ENCODE measurements at places on chromosomes 5 and 9.

DNA sequence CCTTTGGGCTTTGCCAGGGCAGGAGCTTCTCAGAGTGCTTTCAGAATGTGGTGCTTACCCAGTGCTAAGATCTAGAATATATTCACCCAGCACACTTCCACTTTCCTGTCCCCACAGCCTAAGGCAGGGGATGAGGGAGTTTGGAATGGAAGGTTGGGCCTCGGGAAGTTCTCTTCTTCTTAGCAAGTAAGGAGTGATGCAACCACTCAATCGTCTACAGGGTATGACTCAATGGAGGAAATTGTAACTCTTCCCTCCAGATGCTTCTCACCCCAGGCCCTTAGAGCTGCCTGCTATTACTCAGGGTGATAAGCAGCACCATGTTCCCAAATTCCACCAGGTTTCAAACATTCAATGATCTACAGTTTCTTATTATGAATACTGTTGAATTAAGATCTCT, 30.8 kb upstream of the AGGF1 start:
- DNase-seq = no peak

GRCh38 chr9:72775570-72775969, 177.3 kb downstream of the ALDH1A1 start:
- DNase-seq = no peak

DNA sequence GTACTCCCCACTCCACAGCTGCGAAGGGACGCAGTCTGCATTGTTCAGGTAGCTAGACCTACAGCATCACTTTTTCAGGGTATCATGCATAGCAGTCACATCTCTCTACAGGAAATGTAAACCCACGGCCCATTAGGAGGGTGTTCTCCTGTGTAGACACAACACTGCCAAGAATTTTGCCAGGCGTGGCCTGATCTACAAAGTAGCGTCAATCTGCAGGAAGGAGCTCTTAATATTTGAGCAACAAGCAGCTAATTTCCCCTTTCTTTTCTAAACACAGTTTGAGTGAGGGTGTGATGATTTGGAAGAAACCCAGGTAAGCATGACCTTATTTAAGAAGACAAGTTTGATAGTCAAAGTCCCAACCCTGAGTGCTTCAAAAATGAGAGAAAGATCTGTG, 419.0 kb downstream of the GADD45G start:
- no peak for DNase-seq

DNA sequence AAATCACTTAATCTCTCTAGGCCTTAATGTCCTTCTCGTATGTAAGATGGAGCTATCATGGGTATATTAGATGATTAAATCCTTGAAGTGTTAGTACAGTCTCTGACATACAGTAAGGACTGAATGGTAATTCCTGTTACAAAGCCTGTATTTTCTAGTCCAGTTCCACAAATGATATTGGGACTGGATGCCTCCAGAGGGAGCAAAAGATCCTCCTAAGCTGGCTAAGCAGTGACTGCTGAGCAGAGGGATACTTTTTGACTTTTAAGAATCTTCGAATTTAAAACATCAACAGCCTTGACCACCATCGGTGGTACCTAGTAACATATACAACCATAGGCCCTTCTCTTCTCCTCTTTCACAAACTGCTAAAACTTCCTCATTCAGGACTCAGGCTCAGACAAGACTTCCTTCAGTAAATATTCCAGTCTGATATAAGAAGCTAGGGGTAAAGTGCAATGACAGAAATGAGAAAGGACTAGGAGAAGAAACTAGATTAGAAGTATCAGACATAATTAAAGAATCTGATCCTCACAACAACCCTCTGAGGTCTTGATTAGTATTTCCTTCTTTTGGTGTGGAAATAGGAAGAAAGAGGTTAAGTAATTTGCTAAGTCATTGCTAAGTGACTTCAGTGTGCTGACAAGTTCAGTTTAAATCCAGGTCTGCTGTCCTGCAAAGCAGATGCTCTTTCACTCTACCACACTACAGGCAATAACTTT, 13.9 kb downstream of the PTAR1 start:
- no peak for DNase-seq

DNA sequence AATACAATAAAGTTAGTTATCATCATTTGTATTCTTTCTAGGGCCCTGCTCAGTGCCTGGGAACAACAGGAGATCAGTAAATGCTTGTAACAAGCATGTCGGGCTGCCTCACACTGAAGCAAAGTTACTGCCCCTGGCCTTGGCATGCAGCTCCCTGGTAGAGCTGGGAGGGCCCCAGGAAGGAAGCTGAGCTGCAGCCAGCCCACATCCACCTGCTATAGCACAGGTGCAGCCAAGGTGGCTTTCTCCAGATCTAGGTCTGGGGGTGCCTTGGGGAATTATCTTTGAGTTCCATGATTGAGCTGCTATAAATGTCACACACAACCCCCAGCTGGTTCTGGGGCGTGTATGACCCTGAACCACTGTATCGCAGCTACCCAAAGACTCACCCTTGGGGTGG, 293.4 kb upstream of the MSX2 start:
- DNase-seq = no peak

- no peak for DNase-seq
Measured at GRCh38 chr5:125315306-125315705, 568.9 kb upstream of the ZNF608 start.

Measured in activated T-cell treated with anti-CD3 and anti-CD28 coated beads, Interleukin-2, amount 50 U/mL, for 72 hours (primary cell).